ENCODE measurements at places on chromosomes 5 and 9.

- peak; percentile 63 for DNase-seq
Measured at GRCh38 chr9:2378266-2378665, 243.3 kb upstream of the VLDLR start.

DNA sequence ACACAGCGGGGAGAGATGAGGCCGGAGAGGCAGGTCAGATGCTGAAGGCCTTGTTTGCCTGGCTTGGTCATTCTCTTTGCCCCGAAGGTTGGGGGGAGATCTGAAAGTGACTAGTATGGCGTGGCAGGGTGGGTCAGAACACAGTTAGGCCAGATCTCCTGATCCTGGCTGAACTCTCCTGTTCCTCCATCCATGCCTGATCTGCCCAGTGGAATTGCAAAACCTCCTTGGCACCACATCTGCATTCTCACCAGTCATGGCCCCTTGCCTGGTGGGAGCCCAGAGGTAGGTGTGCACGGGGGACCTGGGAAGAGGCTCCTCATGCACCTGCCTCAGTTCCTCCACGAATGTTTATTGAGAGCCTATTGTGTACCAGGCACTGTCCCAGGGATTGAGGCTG, 23.2 kb downstream of the TEX53 start:
- DNase-seq, result no peak

- no peak for DNase-seq
Measured at GRCh38 chr9:88388886-88389605, 802 bp downstream of the SPIN1 start.

DNA sequence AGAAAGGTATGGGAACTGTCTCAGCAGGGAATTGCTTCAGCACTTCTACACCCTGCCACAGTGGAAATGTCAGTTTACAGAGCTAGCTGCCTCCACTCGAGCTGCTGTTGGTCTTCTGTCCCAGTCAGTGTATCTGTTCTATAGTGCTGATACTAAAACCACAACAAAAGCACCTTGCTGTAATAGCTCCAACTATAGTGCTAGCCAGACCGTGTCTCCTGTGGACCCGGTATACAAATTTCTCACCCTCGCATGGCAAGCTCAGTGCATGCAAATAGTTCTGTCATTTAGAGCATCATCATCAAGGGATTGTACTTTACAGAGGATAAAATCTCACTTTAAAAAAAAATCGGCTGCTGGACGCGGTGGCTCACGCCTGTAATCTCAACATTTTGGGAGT, 51.5 kb upstream of the IQGAP2 start:
- no peak for DNase-seq

Data from NCI-H1436 treated with DMSO at 0.1 percent for 48 hours (cell line).